Esophagus muscularis mucosa (tissue), 4 donors: ENCODE measurements at places on chromosomes 7 and 10.

GRCh38 chr7:124649397-124650014 lies 116.1 kb downstream of the GPR37 start:
- DNase-seq: no peak

GRCh38 chr10:73471226-73471625 lies 24.6 kb downstream of the PPP3CB start:
- DNase-seq: no peak

DNA sequence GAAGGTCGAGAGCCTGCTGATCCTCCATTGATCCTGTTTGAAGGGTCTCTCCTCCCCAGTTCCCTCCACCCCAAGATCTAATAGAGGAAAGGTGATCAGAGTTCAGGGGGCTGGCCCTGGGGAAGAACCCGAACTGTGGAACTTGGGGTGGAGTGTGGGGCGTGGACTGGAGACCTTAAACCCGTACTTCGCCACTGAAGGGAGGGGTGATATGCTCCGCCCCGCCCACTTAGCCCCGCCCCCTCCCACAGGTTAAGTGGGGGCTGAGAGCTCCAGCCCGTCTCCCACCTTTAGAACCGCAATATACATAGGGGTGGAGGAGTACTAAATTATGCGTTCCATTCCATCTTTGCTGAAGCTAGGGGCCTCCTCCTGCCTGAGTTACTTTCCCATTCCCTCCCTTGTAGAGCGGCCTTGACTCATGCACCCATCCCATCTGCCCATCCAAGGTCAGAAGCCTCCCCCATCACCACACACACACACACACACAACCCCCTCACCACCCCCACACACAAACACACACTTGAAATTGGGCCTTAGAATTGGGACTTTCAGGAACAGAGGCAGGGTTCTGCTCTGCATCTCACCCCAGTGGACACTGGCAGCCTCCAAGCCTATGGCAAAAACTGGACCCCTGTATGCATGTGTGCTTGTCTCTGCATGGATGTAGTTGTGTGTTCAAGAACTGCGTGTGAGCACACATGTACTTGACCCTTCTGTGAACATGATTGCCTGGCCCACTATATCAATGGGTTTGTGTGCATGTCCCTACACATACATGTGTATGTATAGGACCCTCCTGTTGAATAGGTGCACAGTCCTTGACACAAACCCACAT lies 991 bp downstream of the SEMA4G start:
- DNase-seq: peak; percentile 88

DNA sequence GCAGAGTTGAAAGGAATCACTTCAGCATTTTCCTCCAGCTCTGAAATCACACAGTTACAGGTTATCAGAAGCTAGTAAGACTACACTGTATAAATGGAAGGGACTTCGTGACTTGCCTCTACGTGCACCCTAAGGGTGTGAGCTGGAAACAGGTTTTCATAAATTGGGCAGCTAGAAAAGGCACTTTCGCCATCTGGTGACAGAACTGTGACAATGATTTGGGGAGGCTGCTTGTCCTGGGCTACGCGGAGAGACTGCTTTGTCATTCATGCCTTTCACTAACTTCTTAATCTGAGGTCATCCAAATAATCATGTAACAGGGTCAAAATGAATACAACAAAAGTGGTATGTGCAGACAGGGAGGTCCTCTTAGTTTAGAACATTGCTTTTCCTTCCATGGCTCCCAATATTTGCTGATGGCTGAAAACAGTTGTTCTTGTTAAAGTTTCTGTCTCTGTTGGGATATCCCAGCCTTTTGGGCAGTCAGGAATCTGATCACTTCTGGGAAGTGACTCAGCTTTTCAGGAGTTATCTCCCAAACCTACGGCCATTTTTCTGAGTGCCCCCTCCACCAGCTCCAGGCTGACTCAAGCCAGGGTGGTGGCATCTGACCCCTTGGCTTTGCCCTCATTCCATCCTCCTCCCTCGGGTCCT lies 17.8 kb downstream of the VWC2 start:
- peak; percentile 77 for DNase-seq

GRCh38 chr10:85558533-85558932 lies 808.1 kb downstream of the GRID1 start:
- DNase-seq: no peak

GRCh38 chr7:25861601-25862260 lies 290.3 kb upstream of the NFE2L3 start:
- no peak for DNase-seq

DNA sequence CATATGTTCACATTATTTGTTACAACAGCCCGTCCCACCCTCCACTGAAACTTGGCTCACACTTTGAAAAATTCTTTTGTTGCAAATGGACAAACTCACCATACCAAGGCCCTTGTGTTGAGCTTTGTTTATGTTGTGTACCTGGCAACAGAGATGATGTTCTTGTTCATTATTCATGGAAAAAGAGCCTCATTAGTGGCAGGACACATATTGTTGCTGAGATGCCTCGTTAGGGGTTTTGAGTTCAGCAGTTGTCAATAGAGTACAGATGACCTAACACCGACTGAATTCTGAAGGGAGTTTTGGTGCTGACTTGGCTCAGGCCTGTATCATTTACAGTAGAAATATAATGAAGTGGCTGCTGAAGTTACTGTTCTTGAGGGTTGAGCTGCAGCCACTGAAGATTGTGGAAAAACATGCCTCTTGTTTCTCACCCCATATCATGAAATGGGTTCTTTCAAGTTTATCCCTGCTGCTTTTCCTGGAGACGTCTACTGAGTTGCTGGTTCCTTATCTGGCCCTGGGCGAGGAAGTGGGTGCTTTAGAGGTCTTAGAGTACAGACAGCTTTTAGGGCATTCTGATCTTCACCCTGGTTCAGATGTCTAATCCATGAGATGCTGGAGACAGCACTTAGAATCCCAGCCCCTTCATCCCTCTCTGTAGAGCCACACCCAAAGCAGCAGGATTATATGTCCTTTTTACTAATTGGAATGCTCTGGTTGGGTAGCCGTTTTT lies 149.7 kb downstream of the WNT2 start:
- DNase-seq: no peak

DNA sequence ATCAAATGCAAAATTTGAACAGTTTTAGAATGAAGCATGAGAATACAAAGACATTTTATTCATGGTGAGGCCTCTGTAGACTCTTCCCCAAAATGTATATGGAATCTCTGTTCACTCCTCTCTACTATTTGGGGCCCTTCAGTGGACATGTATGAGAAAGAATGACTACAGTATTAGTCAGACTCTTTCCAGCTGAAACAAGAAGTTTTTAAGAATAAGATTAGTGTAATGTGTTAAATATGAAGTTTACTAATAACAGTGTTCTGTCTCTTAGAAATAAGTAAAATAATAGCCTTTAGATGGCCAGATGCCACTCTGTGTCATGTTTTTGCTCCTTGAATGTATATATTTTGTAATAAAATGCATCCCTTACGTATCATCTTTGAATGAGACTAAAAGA lies 585.6 kb downstream of the SUGCT start:
- no peak for DNase-seq

- no peak for DNase-seq
Observed at GRCh38 chr10:102781921-102782557, 38.3 kb downstream of the WBP1L start.
